ENCODE measurements at places on chromosomes 7 and 10.

GRCh38 chr10:17426263-17426750 lies 28.1 kb downstream of the ST8SIA6 start:
- no peak for DNase-seq

DNA sequence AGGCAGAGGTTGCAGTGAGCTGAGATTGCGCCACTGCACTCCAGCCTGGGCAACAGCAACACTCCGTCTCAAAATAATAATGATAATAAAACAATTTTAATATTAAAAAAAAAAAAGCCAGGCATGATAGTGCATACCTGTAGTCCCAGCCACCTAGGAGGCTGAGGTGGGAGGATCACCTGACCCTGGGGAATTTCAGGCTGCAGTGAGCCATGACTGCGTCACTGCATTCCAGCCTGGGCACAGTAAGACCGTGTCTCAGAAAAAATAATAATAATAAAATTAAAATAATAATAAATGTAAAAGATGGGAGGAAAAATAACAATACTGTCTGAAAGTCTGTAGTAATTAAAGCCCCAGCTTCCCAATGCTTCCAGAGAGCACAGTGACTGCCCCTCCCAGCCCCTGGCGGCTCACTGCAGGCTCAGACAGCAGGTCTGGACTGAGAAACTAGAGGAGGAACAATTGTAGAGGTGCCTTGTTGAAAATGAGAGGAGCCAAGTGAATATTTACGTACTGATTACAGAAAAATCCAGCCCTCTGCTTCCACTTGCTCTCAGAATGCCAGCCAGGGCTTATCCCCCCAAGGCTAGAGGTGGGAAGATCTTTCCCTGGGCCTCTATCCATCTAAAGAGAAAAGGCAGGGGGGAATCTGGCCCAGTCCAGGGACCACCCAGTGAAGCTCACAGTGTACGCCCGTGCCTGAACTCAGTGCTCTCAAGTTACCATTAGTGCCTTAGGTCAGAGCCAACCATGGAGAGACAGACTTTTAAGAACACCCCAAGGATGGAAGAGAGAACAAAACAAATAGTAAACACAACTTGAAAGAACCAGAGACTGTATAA lies 112.8 kb downstream of the PARD3 start:
- no peak for DNase-seq

- DNase-seq: no peak
Measured at GRCh38 chr10:10053051-10053450, 964.6 kb upstream of the CELF2 start.

- DNase-seq: no peak
Measured at GRCh38 chr7:47452715-47453092, 129.2 kb downstream of the TNS3 start.

DNA sequence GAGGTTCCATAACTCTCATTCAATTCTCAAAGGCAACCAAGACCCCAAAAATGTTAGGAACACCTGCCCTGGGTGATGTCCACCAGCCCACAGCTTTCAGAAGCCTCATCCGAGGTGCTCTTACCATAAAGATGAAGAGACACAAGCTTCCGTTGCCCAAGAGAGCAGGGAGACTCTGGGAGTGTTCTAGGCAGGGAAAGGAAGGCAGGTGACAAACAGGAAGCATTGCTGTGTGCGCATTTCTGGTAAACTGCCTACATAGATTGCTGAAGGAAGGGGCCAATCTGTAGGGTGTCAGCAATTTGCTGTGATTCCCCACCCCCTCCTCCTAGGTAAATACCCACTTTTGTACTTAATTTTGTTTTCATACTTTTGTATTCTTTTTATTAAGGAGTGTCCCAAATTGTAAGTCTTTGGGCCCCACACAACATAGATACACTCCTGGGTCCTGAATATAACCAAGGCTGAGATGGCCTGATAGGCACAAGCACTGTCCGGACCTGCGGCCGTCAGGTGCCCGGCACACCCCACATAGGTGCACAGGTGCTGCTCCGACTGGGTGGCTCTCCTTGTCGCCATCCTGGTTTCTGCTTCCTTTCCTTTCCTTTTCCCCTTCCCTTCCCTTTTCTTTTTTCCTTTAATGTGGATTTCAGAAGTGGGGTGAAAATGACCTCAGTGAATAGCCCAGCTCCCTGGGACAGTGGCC lies 51.4 kb upstream of the SMNDC1 start:
- no peak for DNase-seq

DNA sequence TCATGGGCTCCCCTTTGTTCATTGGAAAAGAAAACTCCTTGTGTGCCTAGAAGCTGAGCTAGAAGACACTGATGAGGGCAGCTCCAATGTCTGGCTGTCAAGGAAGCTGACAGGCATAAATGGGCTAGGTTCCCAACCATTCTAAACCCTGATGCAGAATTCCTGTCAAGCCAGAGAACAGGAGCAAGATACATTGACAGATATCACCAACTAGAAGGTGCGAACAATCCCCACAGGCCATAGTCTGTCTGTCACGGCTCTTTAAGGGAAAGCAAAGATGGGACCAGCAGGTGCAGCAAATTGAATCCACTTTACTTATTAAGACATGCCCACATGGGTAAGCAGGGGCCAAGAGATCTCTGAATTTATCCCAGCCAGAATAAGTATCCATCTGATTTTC lies 617.9 kb upstream of the POT1 start:
- no peak for DNase-seq

DNA sequence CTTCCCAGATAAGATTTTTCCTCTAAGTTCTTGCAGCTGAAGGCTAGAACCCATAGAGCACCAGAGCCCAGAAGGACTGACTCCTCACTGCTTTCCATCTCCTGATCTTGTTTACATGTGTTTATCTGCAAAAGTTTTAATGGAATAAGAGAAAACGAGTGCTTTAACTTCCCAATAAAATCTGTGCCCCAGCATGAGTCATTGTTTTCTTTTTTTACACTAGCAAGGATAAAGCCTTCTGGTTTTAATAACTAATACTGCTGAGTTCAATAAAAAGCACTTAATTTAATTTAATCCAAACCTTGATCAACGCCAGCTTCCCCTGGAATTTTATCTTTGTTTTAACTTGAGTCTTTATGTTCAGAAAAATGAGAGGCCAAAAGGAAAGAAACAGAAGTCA lies 227.6 kb downstream of the HPSE2 start:
- no peak for DNase-seq

DNA sequence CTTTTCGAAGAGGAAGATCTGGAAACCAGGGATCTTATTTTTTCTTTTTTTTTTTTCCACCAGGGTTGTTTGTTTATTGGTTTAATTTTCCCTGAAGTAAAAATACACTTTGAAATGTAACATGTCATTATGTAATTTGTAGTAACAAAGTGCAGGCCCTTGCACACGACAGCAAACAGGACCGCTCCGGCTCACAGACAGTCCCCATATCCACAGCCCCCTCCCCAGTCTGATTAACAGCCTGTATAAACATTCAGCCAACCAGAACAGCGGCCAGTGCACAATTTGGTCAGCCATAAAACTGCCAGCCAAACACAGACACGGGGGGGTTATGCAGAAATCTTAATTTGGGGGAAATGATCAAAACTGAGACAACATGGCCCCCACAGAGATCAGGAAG lies 431.6 kb upstream of the NPVF start:
- DNase-seq: no peak

- no peak for DNase-seq
Measured at GRCh38 chr10:132494866-132495630, 42.5 kb upstream of the INPP5A start.

- no peak for DNase-seq
Measured at GRCh38 chr10:9792181-9792580, 1225.5 kb upstream of the CELF2 start.

DNA sequence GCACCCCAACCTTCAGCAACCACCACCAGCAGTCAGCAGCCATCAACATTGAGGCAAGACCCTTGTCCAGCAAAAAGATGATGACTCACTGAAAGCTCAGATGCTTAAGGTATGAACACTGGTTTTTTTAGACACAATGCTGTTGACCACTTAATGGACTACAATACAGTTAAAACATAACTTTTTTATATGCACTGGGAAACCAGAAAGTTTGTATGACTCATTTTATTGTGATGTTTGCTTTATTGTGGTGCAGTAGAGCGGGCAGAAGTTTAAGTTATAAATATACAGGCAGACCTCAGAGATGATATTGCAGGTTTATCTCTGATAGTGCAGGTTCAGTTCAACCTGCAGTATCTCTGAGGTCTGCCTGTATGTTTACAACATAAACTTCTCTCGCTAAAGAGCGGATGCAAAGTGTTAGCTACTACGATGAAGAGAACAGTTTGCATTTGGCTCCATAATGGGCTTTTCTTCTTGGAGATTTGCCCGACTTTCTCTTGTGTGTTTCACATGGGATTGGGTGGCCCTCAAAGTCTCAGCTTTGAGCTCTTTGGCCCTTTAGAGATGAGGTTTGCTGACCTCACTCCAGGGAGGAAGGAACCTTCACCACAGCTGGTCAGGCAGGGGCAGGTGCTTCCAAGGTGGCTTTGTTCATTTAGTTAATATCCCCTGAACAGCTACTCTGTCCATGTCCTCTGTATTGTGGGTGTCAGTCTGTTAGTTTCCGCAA lies 84.4 kb upstream of the SHH start:
- no peak for DNase-seq

- DNase-seq: no peak
Measured at GRCh38 chr7:152577339-152577738, 98.6 kb downstream of the XRCC2 start.

GRCh38 chr10:73044378-73045285 lies 52.0 kb downstream of the P4HA1 start:
- DNase-seq: no peak

GRCh38 chr10:30353851-30354250 lies 4.8 kb upstream of the MTPAP start:
- no peak for DNase-seq

DNA sequence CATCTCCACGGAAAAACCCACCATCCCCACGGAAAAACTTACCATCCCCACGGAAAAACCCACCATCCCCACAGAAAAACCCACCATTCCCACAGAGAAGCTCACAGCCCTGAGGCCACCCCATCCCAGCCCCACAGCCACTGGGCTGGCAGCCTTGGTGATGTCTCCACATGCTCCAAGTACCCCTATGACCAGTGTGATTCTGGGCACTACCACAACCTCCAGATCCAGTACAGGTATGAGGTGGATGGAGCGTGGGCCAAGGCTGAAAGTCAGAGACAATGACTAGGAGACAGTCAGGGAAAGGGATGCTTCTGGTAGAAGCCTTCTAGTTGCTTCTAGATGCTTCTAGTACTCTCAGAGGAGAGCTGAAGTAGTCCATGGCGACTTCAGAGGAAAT lies 19.6 kb downstream of the ZAN start:
- no peak for DNase-seq

DNA sequence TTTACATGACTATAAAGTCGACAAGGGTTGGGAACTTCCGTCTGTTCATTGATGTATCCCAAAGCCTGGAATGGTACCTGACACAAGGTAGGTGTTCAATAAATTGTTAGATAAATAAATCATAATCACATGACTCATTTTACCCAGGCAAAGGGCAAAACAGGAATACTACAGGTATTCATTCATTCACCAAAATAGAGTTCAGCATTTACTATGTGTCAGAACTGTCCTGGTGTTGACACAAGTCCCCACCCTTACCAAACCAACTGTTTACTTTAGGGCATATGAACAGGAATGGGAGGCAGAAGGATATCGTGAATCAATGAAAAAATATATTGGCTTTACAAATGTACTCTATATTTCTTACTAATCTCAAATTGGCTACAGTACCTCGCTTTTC lies 666 bp upstream of the YAE1 start:
- DNase-seq: no peak

DNA sequence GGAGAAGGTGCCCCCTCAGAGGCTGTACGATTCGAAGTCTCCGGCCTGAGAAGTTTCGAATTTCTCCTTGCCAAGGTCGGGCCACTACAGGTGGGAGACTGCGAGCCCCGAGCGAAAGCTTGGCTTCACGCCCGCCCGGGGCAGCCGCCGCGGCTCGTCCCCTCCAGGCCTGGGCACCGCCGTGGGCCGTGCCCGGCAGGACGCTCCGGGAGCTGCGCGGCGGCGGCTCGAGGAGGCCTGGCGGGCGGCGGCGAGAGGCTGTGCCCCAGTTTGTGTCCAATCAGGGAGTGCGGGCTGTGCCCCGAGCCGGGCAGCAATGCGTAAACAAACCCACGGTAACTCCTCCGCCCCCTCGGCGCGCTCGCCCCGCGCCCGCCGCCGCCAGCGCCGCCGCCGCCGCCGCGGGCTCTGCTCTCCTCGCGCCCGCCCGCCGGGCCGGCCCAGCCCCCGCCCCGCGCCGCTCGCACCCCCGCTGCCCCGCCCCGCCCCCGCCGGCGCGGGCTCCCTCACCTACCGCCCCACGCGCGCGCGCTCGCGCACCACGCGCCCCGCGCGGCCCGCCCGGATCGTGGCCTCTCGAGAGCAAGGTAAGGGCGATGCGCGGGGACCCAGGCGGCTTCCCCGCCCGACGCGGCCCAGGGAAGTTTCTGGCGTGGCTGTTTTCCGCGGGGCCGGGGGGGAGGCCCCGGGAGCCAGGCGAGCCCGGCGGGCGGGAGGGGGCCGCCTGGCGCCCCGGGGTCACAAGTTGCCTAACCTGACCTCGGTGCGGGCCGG lies 57.8 kb upstream of the PCGF5 start:
- DNase-seq: peak; percentile 75

DNA sequence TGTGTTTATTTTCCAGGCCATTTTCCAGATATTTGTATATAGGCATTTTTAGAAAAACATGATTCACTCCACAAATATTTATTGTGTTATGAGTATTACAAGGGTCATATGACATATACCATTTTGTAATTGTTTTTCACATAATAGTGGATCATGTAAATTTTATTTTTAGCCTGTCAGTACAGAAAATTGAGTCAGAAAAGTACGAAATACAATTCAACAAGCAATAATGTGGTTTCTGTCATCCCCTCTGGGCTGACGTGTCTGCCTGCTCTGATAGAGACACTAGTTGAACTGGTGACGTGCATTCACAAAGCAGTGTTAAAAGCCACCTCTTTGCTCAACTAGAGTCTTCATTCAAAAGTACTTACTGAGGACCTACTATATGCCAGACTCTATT lies 97.9 kb upstream of the STEAP1B start:
- DNase-seq: no peak

- DNase-seq: no peak
Measured at GRCh38 chr10:127346604-127347003, 150.2 kb upstream of the INSYN2A start.

DNA sequence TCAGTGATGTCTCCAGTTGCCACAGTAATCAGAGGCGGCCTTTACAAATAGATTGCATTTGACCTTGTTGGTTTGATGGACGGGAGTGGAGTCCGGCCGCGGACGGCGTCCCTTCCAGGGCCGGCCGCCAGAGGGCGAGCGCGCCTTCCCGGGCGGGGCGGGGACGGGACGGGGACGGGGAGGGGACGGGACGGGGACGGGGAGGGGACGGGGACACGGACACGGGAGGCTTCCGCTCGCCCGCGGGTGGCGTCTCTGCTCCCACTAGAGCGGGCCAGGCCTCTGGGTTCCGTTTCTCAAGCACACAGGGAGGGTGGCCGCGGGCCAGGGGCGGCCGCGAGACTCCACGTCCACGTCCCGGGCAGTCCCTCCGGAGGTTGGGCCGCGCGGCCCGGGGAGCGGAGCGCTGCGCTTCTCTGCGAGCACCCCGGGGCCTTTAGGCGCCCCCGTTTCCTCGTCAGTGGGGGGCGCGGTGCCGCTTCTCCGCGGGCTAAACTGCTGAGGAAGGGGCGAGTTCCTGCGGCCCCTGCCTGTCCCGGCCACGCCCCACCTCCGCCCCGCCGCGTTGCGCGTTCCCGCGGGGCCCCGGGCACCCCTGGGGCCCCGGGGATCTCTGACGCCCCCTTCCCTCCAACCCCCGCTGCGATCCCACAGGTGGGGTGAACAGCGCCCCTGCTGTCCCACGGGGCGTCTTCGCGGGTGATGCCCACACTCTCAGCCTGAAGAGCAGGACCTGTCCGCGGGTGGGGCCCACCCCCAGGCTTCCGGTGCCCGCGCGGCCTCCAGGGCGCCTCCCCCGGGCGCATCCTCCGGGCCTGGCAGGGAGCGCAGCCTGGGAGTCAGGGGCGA lies 84.2 kb upstream of the MKI67 start:
- peak; percentile 65 for DNase-seq

Measured in stimulated activated CD8-positive, alpha-beta memory T cell treated with anti-CD3 and anti-CD28 coated beads, Interleukin-7, amount 100 ng/mL, for 4 hours (primary cell).